ENCODE measurements at places on chromosomes 1 and 21.

- no peak for DNase-seq
Observed at GRCh38 chr1:167674156-167674555, 44.1 kb downstream of the RCSD1 start.

DNA sequence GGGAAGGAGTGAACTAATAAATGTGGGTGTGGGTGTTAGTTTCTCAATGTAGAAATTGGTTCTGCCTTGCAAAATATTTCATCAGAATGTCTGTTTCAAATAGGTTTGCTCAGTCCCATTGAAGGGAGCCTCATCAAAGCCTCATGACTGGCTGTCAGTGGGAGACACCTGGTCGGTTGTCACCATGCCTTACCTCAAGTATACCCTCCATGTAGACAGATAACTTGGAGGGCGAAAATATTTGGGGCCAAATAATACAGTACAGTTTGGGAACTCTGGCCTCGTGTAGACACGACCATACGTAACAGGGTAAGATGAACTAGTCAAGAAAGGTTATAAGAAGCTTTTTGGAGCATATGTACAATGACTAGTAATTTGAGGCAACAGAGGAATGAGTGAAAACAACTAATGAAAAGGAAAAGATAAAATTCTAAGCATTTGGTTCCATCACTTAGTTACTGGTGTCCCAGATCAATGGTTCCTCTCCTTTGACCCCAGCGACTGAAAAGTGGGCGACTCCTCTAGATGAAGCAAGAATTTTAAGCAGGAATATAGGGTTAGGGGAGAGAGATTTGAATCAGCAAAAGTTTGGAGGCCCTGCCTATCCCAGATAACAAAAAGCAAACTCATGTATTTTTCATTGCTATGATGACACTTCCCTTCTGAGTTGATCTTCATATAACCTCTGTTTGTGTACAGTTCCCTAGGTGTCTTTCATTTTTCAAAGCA lies 163.9 kb downstream of the LRRC40 start:
- DNase-seq: no peak

DNA sequence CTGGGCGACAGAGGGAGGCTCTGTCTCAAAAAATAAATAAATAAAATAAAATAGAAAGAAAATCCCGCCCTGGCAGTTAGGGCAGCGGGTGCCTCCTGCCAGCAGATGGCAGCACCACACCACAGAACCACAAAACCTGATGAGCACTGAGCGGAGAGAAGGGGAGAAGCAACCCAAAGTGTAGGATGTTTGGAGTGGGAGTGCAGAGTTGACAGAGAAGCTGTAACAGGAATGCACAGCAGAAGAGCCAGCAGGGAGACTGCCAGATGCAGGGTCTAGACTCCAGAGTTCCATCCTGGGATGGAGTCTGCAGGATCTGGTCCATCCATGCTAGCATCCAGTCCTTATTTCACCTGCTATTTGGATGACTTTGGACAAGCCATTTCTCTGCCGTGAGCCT lies 29.7 kb upstream of the KIRREL1 start:
- DNase-seq: no peak

GRCh38 chr1:154403261-154403943 lies 1.7 kb upstream of the IL6R start:
- DNase-seq: no peak

DNA sequence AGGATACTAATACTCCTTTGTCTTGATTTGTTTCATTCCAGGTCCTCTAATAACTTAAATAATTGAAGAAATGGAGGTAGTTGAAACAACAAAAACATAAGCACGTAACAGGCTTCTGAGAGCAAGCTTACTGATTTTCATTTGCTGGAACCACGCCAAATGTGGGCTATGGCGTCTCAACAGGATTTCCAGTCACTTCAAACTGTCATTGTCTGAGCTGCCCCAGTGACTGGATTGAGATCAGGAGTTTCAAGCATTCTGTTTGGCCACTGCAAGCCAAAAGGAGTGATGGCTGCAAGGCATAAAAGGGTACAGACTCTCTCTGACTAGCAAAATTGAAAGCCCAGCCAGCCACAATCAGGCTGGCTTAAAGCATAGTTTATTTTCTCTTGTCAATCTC lies 289.9 kb downstream of the DPYD start:
- no peak for DNase-seq

DNA sequence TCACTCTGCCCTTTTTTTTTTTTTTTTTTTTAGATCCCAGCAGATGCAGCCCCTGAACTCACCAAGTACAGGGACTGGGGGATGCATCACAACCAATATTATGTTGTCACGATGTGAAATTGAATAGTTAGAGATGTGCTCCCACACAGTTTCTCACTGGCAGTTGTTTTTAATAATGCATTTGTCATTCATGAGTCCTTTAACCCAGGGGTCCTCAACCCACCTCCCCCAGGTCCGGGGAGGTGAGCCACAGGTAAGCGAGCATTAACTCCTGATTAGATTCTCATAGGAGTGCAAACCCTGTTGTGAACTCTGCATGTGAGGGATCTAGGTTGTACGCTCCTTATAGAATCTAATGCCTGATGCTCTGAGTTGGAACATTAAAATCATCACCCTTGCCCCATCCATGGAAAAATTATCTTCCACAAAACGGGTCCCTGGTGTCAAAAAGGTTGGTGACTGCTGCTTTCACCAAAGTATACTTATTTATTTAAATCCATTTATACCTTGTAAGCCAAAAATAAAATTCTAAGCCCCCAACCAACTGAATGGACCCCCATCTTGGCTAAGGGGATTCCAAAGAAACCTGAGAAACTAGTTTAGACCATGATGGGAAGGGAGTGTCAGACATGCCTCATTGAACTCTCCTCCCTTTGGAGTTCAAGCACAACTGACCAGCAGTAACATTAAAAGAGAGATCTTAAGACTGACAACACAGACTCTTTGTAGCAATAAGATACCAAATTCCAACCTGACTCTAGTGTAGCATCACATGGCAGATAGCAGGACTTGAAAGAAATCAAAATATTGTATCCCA lies 119.3 kb upstream of the ATP1A1 start:
- DNase-seq: no peak

GRCh38 chr1:28956038-28956464 lies 41.7 kb downstream of the EPB41 start:
- DNase-seq: no peak

- no peak for DNase-seq
Observed at GRCh38 chr1:88973520-88974137, 18.8 kb downstream of the KYAT3 start.

DNA sequence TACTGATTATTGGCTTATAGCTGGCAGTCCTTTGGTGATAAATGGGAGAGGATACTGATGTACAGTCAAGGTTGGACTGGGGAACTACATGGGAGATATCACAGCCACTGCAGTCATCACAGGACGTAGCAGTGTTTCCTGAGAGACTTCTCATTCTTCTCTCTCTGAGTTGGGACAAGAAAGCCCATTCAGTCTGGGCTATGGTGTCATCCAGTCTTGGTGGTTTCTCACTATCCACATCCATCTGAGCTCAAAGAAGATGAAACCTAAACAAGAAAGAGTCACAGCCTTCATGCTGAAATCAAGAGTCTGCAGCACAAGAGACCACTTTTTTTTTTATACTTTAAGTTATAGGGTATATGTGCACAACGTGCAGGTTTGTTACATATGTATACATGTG lies 12.8 kb upstream of the CD53 start:
- DNase-seq: no peak

DNA sequence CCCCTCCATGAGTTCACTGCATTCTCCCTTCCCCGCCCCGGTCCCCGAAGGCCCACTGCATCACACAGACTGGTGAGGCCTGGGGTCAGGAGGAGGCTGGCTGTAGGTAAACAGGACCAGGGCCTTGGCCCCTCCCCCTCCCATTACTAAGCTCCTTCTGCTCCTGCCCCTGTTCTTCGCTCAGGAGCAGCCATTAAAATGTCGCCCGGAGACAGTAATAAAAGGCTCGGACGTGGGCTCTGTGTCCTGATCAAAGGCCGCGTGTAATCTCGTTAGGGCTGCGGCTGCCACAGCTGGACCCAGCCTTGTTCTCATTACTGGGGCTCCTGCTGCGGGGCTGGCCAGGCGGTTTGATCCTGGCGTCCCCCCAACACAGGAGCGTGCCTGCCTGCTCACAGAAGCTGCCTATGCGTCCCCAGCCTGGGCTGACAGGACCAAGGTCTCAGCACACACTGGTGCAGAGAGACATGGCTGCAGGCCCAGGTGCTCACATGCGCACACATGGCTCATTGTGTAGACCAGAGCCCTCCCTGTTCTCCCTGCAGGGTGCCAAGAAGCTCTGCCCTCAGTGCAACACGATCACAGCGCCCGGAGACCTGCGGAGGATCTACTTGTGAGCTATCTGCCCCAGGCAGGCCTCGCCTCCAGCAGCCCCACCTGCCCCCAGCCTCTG lies 24.0 kb downstream of the TMEM53 start:
- no peak for DNase-seq

DNA sequence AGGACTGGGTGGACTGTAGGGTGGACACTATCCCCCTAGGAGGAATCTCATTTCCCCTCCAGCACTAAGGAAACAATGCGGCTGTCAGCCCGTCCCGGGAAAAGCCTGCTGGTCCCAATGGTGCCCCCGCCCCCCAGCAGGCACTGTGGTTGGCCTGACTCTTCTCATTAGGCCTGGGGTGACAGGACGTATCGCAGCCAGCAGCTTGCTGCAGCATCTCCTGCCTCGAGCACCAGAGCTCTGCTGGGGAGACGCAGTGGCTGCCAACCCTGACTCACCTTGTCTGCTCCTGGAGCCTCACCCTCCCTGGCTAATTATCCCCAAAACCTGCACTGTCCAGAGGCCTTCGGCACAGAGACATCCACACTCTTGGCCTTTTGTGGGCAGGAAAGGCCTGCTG lies 115.1 kb upstream of the GJB5 start:
- no peak for DNase-seq

- DNase-seq: no peak
Observed at GRCh38 chr1:5502311-5503194, 489.7 kb downstream of the NPHP4 start.

DNA sequence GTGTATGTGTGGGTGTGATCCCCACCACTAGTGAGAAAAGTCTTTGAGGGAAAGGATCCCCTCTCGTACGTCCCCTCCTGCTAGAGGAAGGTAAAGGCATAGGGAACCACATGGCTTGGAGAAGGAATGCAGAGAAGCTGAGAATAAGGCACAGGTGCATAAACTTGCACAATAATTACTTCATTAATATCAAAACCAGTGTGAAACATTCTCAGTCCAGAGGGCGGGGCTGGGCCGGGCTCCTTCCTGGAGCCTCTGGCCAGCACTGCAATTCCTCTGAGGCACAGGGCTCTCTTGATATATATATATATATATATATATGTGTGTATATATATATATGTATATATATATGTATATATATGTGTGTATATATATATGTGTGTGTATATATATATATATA lies 162.6 kb downstream of the TSEN15 start:
- DNase-seq: peak; percentile 19

GRCh38 chr1:147625362-147625995 lies 44.8 kb downstream of the ACP6 start:
- DNase-seq: no peak

GRCh38 chr1:237219751-237220642 lies 178.0 kb downstream of the RYR2 start:
- no peak for DNase-seq

- DNase-seq: no peak
Observed at GRCh38 chr1:23638786-23639241, 52.8 kb upstream of the RPL11 start.

DNA sequence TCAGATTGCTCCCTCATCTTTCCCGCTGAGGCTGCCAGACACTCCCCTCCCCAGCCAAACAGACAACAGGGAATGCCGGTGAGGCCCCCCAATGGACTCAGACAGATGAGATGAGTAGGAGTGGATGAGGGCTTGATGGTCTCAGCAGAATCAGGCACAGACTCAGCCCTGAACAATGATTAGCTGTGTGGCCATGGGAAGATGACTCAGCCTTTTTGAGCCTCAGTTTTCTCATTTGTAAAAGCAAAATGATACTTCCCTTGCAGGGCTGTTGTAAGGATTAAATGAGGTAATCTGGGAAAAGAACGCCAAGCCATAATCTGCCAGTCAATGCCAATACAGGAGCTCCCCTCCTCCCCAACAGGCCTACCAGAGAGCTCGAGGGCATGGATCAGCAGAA lies 12.4 kb downstream of the C1orf198 start:
- DNase-seq: no peak

GRCh38 chr1:111852261-111852721 lies 96.6 kb downstream of the DDX20 start:
- DNase-seq: no peak

- no peak for DNase-seq
Observed at GRCh38 chr1:178796013-178796412, 71.0 kb downstream of the RALGPS2 start.

Data from esophagus muscularis mucosa (tissue), 4 donors.